HCT116 (cell line): ENCODE measurements at places on chromosomes 2 and 18.

- H3K27me3 ChIP-seq = 0 out of 2 replicates have a peak, but pooled peaks cover 10% of the 10 kb centered on the region
- no peak overlapping the region for H3K4me3 ChIP-seq
- DNase-seq = no peak
- H3K36me3 ChIP-seq = no peaks in the 10 kb centered on the region
- H3K27ac ChIP-seq = no peak overlapping the region
Measured at GRCh38 chr2:149023091-149023490, 15.4 kb upstream of the LYPD6B start.

DNA sequence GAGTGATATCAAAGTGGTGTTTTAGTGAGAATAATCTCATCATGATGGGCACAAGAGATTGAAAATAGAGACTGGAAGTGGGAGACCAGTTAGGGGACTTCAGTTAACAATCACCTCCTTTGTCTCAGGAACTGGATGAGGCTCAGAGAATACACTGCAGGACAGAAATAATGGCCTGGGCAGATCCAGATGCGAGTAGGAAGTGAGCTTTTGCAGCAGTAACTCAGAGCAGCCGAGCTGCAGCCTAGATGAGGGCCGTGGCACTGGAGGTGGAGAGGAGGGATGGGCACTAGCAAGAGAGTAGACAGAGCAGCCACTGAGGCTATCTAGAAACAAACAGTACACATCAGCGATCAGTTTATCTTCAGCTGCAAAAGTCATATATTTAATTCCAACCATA, 48.6 kb downstream of the CYB5A start:
- no peak overlapping the region for H3K27ac ChIP-seq
- no peak overlapping the region for H3K4me3 ChIP-seq
- H3K27me3 ChIP-seq = peaks cover 20% of the 10 kb centered on the region
- H3K4me1 ChIP-seq = no peaks in the 10 kb centered on the region
- no peaks in the 10 kb centered on the region for H3K36me3 ChIP-seq

- no peaks in the 10 kb centered on the region for H3K36me3 ChIP-seq
- DNase-seq = no peak
- H3K27ac ChIP-seq = no peak overlapping the region
Measured at GRCh38 chr2:52220393-52220792, 1188.5 kb upstream of the NRXN1 start.

- no peaks in the 10 kb centered on the region for H3K36me3 ChIP-seq
- peak overlapping the region; percentile 52 for H3K4me3 ChIP-seq
- H3K27ac ChIP-seq = peak overlapping the region; percentile 98
- H3K4me1 ChIP-seq = peaks cover 91% of the 10 kb centered on the region
- H3K27me3 ChIP-seq = no peaks in the 10 kb centered on the region
Measured at GRCh38 chr2:223563462-223563861, 38.7 kb downstream of the SCG2 start.

GRCh38 chr18:58049000-58049688, 5.1 kb downstream of the NEDD4L start:
- no peak overlapping the region for H3K27ac ChIP-seq
- no peaks in the 10 kb centered on the region for H3K36me3 ChIP-seq
- H3K4me3 ChIP-seq = no peak overlapping the region
- peaks cover 17% of the 10 kb centered on the region for H3K4me1 ChIP-seq
- no peak for DNase-seq
- no peaks in the 10 kb centered on the region for H3K27me3 ChIP-seq

GRCh38 chr2:86251840-86252266, 52.6 kb downstream of the MRPL35 start:
- no peaks in the 10 kb centered on the region for H3K27me3 ChIP-seq
- H3K36me3 ChIP-seq = no peaks in the 10 kb centered on the region
- no peaks in the 10 kb centered on the region for H3K4me1 ChIP-seq
- no peak for DNase-seq
- no peak overlapping the region for H3K4me3 ChIP-seq

DNA sequence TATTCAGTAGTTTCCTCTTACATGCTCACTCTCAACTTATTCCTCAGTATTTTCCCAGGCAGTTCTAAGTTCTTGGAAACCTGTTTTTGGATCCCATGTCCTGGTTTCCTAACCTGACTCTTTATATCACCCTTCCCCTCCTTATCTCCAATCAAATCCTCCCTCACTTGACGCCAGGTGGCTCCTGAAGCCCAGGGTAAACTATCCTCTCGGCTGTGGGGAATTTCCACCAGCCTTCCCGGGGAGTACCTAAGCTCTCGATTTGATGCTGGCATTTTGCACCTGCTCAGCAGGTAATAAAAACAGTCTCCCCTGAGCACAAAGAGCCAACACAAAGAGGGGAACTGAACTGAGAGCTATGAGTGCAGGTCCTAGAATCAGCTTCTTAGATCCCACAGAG, 538.0 kb downstream of the SLC4A3 start:
- no peaks in the 10 kb centered on the region for H3K27me3 ChIP-seq
- no peak overlapping the region for H3K27ac ChIP-seq
- no peak for DNase-seq
- H3K4me3 ChIP-seq = no peak overlapping the region
- H3K4me1 ChIP-seq = no peaks in the 10 kb centered on the region
- H3K36me3 ChIP-seq = no peaks in the 10 kb centered on the region

- no peaks in the 10 kb centered on the region for H3K27me3 ChIP-seq
- no peak overlapping the region for H3K27ac ChIP-seq
- H3K4me3 ChIP-seq = no peak overlapping the region
Measured at GRCh38 chr2:201980389-201980821, 53.2 kb upstream of the FZD7 start.

DNA sequence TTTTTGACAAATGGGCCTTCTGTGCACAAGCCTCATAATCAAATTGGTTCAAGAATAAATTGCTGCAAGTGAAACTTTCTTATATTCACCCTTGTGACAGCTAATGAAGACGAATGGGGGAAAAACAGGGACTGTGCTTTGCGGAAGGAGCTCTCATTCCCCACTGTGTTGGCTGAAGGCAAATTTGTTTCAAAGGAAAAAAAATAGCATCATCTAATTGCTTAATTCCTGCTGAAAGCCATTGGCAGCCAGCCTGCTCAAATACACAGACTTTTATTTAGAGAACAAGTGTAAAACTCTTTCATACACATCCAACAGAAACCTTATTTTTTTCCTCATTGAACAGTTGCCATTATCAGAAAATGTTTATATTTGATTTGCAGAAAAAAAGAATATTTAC, 172.3 kb downstream of the ARL6IP6 start:
- no peak overlapping the region for H3K27ac ChIP-seq
- H3K4me3 ChIP-seq = no peak overlapping the region
- peaks cover 7% of the 10 kb centered on the region; the same call in 1 of the 2 replicates for H3K27me3 ChIP-seq
- no peak for DNase-seq

DNA sequence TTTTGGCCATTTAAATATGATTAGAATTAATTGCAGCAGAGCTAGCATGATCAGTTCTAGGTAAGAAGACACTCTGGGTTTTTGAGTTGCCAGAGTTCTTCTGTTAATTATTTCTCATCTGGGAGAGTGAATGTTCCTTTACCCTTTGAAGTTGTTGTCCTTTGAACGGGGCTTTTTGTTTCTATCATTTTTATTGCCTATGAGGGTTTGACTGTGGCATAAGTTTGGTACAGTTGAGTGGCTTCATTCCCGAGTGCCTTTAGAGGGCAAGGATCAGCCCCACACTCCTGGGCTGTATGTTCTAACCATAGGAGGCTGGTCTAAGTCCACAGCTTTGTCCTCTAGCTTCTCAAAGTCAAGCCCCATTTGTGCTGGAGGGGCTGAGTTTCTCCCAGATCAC, 804.3 kb downstream of the KCNJ3 start:
- no peak for DNase-seq
- no peak overlapping the region for H3K27ac ChIP-seq
- H3K27me3 ChIP-seq = no peaks in the 10 kb centered on the region
- no peak overlapping the region for H3K4me3 ChIP-seq
- no peaks in the 10 kb centered on the region for H3K4me1 ChIP-seq
- no peaks in the 10 kb centered on the region for H3K36me3 ChIP-seq

DNA sequence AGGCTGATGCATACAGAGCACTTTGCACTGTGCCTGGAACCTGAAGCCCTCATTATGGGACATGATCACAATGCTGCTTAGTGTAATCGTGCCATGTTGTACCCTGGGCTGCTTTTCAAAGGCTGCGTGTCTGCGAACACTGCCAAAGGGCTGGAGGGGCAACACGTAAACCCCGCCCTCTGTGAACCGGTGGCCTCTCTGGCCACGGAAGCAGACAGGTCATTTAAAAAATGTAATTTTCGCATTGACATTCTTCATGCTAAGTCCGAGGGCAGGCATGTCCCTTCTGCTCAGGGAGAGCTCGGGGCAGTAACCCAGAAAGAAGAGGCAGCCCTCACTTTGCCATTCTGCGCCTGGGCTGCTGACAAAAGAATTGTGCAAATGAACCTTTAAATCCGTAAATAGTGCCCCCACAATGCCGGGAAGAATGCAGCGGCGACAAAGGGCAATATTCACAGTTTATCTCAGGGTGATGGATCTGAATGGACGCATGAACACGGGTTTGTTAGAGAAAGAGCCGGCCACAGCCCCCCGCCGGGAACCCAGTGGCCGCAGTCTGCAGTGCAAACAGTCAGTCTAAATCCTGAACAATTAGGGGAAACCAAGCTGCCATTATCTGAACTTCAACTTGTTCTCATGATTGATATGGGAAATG, 226.1 kb downstream of the MYCN start:
- H3K36me3 ChIP-seq = no peaks in the 10 kb centered on the region
- no peak for DNase-seq
- no peaks in the 10 kb centered on the region for H3K4me1 ChIP-seq
- H3K4me3 ChIP-seq = no peak overlapping the region
- H3K27me3 ChIP-seq = peaks cover 10% of the 10 kb centered on the region; the same call in 1 of the 2 replicates

DNA sequence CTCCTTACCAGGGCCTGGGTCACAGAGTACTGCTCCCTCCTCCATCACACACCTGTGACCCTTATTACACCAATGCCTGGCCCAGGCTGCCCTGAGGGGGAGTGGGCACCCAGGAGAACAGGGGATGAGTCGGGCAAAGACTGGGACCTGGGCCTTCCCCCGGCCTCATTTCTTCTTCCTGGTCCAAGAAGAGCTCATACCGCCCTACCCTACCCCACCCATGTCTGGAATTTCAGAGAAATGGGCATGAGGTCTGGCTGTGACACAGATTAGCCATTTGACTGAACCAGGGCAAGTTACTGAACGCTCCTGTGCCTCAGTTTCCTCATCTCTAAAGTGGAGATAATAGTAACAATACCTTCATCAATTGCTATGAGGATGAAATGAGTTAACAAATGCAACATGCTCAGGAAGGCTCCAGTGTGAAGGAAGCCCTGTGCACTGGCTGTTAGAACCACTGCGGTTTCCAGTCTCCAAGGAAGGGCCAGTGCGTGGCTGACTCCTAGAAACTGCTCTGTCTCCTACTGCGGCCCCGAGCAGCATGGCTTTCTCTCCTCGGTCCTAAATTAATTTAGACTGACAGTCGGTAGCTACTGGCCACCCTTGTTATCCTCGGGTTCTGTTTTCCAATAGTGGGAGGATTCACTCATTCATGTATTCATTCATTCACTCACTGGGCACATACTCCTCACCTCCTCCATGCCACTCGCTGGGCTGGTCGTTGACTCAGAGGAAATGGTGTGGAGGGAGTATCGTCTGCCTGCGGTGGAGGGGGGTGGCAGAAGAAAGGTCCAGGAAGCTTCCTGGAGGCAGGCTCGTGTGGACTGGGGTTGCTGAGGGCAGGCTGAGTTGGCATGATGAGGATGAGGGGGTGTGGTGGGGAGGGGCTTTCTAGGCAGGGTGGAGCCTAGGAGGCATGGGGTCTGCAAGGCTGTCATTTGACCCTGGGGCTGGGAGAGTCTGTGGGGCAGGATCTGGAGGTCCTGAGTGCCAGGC, 175.6 kb downstream of the GLI2 start:
- H3K27me3 ChIP-seq = no peaks in the 10 kb centered on the region
- peak; percentile 13 for DNase-seq
- peaks cover 60% of the 10 kb centered on the region for H3K4me1 ChIP-seq
- no peak overlapping the region for H3K27ac ChIP-seq
- no peaks in the 10 kb centered on the region for H3K36me3 ChIP-seq

GRCh38 chr18:7821784-7822183, 254.7 kb downstream of the PTPRM start:
- DNase-seq = no peak
- no peak overlapping the region for H3K27ac ChIP-seq
- no peaks in the 10 kb centered on the region for H3K4me1 ChIP-seq
- no peak overlapping the region for H3K4me3 ChIP-seq
- no peaks in the 10 kb centered on the region for H3K27me3 ChIP-seq

DNA sequence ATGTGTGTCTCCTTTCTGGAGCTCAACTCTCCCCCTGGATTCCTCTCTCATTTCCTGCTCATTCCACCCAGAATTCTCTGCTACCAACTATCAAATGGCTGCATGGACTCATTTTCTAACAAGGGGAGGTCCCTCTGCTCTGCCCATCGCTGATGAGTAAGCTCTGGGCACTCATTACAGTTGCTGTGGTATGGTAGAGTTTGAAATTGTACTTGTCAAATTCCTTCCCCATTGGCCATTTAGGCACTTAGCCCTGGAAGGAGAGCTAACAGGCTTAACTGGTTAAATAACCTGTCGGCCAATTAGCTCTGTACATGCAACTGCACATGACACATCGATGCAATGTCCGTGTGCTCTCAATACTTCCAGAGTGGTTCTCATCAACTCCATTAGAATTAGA, 20.4 kb downstream of the COL6A3 start:
- no peaks in the 10 kb centered on the region for H3K4me1 ChIP-seq
- H3K36me3 ChIP-seq = no peaks in the 10 kb centered on the region

DNA sequence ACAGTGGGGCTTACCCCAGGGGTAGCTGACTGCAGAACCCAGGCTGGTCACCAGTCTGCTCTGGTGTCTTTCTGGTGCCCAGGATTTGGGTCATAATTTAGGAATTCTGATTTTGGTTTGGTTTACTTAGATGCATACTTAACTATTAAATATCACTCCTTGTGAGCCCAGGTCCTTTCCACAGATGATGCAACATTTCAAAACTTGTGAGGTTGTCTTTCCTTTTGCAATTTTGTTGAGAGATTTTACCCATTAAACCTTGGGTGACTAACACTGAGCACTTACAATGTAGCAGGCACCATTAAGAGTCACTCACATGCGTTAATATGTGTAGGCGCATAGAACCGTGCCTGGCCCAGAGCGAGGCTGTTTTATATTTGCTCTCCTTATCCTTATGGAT, 61.8 kb upstream of the RPL31 start:
- no peaks in the 10 kb centered on the region for H3K4me1 ChIP-seq
- H3K27ac ChIP-seq = no peak overlapping the region
- no peaks in the 10 kb centered on the region for H3K27me3 ChIP-seq
- no peak overlapping the region for H3K4me3 ChIP-seq
- DNase-seq = no peak

DNA sequence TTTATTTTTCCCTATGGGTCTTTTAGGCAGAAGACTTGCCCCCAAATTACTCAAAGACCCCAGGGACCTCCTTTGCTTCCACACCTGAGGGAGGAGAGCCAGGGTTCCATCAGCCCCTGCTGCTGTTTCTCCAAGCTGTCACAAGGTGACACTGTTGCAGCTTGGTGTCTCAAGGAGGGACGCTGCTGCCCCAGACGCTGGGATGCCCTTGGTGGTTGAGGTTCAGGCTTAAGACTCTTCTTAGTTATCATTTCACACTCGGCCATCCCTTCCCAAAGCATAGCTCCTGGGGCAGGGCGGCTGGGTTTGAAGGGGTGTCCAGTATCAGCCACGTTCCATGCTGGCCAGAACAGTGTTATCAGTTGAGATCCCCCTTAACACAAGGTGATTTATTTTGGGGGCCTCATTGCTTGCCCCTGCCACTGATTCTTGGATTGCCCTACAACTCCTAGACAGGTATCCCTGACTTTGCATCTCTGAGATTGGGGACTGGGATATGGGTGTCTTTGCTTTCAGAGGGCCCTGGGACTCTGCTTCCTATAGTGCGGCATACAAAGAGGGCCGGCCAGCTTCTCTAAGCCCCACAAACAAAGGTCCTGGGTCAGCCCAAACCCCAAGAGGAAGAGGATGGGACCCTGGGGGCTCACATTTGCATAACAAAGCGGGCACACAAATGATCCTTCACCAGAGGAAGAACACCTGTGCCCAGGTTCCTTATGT, 22.7 kb downstream of the GPR55 start:
- H3K4me3 ChIP-seq = no peak overlapping the region
- peaks cover 22% of the 10 kb centered on the region for H3K4me1 ChIP-seq
- peaks cover 33% of the 10 kb centered on the region; the same call in 1 of the 2 replicates for H3K27me3 ChIP-seq
- DNase-seq = peak; percentile 54
- no peak overlapping the region for H3K27ac ChIP-seq
